ENCODE measurements at places on chromosomes 4 and X.

DNA sequence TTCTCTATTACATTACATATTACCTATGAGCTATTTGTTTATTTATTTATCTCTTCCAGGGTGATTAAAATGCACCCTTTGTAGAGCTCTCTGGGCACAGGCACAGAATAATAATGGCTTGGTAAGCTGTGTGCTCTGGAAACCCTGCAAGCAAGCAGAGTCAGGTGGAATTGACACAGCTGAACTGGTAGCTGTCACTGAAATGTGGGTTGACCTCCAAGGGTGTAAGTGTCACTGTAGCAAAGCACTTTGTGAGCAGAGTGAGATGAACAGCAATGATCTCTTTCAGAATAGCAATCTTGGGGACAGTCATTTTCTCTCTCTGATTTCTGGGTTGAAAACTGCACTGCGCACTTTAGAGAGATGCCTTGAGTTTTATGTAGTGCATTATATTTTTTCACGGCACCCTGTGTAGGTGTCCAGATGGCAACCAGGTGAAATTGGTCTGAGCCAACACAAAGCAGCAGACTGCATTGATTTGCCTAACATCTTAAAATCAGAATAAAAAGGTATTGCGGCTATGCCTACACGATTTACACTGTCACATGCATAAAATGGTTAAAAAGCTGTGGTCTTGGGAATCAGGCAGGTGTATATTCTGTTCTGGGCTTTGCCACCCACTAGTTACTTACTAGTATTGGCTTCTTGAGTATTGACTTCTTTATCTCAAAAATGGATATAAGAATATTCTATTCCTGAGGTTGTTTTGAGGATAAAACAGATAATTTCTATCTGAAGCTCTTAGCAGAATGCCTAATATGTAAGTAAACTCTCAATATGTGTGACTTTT, 450.3 kb downstream of the RAPGEF2 start:
- no peak for DNase-seq

GRCh38 chr4:133320576-133321170, 171.6 kb downstream of the PCDH10 start:
- no peak for DNase-seq

DNA sequence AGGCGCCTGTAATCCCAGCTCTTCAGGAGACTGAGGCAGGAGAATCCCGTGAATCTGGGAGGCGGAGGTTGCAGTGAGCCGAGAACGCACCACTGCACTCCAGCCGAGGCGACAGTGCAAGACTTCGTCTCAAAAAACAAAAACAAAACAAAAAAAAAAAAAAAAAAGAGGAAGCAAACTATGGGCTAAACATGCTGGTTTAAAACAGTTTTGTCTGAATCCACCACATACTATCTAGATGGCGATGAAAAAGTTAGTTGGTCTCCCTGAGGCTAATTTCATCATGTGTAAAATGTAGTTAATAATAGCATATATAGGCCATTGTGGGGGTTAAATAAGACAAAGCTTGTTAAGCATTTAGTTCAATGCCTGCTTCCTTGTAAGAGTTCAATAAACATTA, 451.1 kb downstream of the RPA4 start:
- no peak for DNase-seq

GRCh38 chrX:103254171-103254824, 657 bp downstream of the TCEAL8 start:
- no peak for DNase-seq

DNA sequence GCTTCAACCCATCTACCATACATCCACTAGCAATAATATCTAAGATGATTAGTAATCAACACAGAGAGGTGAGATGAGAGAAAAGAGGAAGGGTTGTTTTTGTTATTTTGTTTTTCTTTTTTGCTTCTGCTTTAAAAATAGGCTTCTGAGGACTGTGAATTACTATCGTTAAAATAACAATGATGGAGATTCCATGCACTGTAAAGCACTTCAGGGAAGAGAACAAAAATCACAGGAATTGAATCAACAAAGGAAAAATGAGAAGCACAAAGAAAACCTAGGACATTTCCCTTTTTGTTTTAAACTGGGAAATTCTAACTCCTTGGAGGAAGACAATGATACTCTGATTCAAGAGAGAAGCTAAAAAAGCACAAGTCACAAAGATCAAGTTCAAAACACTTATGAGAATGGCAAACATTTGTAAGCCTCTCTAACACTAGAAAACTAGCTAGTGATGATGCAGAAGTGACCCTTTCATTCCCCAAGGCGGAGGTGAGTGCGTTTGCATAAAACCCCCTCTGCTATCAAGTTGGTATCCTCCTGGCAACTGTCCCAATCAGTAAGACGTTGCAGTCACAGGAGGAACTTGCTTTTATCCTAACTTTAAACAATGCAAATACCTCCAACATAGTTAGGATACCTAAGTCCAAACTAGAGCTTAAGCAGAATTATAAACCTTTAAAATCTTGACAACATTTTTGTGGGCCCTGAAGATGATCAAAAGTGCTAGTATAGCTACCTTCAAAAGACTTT, 308.5 kb downstream of the CAMK2D start:
- no peak for DNase-seq

DNA sequence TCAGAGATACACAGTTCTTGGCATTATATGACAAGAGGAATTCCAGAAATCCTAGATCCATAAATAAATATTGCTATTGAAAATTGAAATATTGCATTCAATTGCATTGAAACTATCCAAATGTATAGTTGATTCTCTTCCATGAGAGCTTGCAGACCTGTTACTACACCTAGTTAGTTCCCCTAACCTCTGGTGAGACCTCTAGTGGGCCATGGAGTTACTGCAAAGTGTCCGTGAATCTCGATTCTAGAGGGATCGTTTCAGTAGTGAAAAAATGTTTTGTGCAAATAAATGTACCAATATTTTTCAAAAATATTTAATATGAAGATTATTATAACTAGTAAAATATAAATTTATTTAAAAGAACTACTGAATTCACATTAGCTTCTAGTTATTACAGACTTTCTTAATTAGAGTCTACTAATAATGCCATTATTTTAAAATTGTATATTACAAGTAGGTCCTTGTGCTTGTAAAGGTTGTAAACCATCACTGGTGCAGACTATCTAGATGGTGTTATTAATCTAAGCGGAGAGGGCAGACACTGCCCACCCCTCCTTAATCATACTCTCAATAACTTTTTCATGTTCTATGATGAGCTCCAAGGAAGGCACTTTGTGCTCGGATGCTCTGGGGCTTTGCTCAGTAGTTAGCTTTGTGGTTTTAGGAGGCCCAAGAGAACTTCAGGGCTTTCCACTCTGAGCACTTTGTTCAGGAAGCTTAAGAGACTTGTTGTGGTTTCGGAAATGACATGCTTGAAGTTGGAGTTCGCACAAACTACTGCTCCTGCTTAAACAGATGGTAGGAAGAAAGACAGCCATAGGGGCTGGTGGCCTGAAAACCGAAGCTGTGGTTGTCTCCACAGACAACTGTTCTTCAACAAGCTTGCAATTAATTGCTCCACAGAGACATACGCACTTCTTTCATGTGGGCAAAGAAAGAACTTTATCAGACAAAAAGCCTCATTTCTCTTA, 42.8 kb downstream of the IL21 start:
- peak; percentile 71 for DNase-seq

- no peak for DNase-seq
Observed at GRCh38 chr4:79178760-79179159, 147.1 kb downstream of the NAA11 start.

- no peak for DNase-seq
Observed at GRCh38 chr4:177047851-177048174, 255.1 kb upstream of the VEGFC start.

GRCh38 chrX:153777261-153778090, 3.4 kb upstream of the SRPK3 start:
- no peak for DNase-seq

DNA sequence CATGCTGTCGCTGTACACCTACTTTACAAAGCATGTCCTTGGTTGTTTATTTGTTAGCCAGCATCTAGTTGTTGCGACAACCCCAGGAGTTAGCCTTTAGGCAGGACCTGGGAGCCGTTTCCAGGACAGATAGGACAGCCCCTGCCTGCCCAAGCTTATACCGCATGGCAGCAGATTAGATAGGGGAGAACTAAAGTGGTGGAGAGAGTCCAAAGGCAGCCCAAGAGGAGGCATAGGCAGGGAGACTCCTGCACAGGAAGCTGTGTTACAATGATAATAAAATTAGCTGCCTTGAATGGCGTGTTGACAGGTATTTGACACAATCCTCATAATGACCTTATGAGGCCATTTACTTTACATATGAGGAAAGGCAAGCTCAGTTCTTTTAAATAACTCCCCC, 13.0 kb downstream of the NSDHL start:
- DNase-seq, result no peak

DNA sequence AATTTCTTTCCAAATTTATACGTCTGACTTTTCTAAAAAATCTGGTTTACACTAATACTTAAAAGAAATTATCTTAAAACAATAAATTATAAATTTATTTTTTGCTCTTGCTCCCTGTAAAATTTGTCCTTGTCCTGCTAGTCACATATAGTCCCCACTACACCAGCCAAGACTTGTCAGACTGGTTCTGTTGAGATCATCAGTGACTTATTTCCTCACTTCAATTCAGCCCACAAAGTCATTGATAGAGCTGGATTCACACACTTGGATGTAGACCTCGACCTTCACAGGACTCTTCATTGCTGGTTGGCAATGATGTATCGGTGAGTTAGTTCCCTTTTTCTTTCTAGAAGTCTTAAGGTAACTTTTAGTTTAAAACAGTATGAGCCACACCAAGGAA, at the start of gene TMPRSS11E:
TMPRSS11E (plus strand) TSS at position 263 of the 400 bp plus-strand sequence; CDS start at position 313, 50 bp downstream.
- no peak for DNase-seq

DNA sequence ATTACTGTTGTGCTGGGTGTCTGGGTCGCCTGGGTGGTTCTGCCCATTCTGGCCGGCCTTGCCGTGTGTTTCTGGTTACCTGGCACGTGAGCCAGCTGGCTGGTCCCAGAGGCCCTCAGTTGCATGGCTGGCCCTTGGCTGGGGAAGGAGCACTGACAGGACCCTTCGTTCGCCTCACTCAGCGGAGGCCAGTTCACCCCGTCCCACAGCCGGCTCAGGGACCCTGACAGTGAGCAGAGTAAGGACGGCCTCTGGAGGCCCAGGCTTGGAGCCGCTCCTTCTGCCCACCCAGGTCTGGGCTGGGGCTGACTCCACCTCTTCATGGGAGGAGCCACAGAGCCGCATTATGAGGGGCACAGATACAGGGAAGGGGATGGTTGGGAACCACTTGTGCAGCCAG, 20.3 kb upstream of the HGFAC start:
- no peak for DNase-seq

DNA sequence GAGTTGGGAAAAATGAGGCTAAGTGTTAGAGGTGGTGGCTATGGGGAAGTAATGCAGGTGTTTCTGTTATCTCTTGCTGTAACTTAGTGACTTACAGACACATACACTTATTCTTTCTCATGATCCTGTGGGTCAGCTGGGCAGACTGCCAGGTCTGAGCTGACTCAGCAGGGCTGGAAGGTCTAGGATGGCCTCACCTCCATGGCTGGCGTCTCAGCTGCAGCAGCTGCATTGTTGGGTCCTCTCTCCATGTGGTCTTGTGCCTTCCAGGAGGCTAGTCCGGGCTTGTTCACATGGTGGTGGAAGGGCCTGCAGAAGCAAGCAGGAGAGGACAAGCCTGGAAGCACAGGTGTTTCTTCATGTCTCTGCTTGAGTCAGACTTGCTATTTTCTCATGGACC, 172.7 kb downstream of the NHS start:
- DNase-seq, result no peak

DNA sequence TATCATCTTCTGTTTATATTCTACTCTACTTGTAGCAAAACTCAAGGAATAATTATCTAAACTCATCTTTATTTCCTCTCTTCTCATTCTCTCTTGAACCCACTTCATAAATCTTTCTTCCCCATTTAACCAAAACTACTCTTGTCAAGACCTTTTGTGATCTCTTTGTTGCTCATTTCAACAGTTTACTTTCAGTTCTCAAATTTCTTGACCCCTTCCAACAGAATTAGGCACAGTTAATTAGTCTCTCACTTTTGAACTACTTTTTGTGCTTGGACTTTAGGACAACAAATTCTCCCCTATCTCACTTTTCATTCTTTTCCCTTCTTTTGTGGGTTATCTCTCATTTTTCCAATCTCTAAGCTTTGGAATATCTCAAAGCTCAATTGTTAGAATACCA, 27.4 kb upstream of the CAMK2D start:
- DNase-seq, result no peak

DNA sequence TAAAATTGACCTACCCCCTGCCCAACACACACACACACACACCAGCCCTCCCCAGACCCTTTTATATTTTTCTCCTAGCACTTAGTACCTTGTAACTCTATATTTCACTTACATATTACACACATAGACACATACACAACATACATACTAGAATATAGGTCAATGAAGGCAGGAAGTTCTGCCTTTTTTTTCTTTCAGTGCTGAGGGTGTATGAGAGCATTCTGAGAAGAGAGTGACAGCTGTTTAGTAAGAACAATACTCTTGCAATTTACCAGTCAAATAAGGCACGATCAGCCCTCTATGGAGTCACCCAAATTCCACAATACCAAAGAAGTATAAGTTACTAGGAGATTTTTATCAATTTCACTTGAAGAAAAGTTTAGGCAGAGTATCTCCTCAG, 33.5 kb downstream of the ACE2 start:
- DNase-seq, result no peak

DNA sequence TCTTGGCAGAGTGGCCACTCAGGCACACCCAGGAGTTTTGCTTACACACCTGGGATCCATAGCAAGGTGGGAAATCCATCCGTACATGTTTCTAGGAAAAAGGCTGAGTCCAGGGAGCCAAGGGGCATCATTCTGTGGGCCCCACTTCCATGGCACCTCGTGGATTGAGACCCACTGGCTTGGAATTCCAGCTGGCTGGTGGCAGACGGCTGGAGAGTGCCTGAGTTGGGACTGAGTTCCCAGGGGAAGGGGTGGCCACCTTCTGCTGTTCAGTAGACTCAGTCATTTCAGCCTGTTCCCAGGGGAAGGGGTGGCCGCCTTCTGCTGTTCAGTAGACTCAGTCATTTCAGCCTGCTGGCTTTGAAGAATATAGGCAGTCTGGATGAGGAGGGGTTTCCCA, 366.0 kb upstream of the GRIA3 start:
- no peak for DNase-seq

DNA sequence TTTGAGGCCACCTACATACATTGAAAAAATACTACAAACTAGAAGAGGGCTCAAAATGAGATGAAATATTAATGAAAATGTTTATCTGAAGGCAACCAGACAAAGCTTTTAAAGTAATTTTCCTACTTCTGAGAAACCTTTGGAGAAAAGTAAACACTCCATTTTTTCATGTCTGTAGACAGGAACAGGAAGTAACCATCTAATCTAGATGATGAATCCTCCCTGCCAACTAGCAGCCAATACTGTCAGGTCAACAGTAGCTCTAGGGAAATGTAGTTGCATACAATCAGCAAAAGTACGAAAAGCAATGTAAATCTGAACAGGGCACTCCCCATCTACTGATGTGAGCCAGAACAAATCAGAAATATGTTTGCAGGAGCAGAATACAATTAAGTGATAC, 49.0 kb downstream of the AMMECR1 start:
- no peak for DNase-seq

GRCh38 chr4:3688018-3688998, 77.9 kb upstream of the ADRA2C start:
- DNase-seq, result no peak

Data from T follicular helper cell (primary cell).